ENCODE measurements at places on chromosomes 5 and 9.

DNA sequence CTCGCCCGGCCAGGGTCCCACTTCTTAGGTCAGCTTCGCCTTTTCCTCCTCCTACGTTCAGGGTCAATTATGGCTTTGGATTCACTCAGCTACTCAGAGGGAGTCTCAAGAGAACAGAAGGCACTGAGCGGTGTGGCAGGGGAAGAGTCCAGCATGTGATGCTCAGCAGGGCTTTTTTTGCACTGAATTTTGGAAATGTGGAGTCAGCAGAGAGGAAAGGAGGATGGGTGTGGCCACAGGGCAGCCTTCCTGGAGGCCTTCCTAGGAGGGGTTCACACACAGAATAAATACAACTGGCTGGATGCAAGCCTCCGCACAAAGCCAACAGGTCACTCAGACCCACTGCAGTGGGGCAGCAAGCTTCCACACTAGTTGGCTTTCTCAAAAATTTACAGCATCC, 4.8 kb downstream of the NAIF1 start:
- DNase-seq: no peak

DNA sequence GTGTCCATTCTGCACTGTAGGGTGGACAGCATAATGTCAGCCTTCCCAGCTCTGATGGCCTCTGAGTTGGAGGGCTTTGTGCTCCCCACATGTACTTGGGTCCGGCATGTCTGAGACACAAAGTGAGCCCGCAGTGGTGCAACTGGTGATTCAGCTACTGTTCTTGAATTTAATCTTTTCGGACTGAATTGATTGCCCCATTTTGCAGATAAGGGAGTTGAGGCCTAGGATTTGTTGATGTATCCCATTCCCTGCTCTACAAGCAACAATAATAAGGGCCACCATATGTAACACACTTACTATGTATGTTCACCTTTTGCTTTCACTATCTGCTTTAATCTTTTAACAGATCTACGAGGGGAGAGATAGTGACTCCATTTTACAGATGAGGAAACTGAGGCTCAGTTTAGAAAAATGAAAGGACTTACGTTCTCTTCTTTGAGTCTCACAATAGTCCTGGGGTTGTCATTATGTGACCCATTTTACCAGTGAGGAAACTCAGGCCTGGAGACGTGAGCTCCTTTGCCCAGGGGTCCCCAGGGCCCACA, 4.5 kb downstream of the GSN start:
- DNase-seq: no peak

- DNase-seq: no peak
These were observed 6.8 kb downstream of the AUH start for GRCh38 chr9:91354881-91355280.

DNA sequence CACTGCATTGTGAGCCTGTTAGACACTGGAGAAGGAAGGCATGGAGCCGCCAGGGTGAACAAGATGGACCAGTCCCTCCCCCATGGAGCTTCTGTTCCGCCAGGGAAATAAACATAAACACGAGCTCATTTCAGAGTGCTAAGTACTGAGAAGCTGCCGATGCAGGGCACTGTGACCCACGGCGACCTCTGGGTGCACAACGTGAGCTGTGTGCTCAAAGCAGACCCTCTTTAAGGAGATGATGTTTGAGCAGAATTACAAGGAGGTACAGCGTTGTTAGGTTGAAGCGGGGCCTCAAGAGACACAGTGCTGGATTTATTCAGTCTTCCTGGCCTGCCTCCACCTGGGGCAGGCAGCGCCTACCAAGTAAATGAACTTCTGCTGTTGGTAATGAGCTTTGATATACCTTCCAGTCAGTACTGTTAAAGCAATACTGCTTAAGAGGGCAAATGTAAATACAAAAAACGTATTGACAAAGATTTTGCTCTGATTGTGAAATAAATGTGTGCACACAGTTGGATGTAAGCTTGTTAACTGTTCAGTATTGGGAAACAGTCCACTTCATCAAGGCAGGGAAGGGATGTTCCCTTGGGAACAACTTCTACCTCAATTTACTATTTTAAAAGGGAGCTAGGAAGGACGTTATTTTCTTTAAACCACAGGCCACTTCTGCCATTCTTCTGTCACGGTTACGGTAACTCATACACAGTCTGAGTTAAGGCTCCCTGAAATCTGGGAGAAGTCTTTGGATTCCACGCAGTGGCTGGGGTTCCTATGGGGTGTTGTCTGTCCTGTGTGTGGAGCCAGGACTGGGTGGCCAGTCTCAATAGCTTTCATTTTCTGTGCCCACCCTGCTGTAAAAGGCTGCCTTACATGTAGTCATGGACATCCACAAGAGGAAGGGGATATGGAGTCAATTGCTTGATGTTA, 48.9 kb upstream of the DMRT1 start:
- no peak for DNase-seq

- DNase-seq: no peak
These were observed 65.0 kb downstream of the IRX2 start for GRCh38 chr5:2686321-2687124.

GRCh38 chr5:16812448-16812847, 123.6 kb downstream of the MYO10 start:
- no peak for DNase-seq

- no peak for DNase-seq
These were observed 162.1 kb upstream of the FST start for GRCh38 chr5:53318303-53318702.

GRCh38 chr9:94826644-94827410, 100.3 kb downstream of the AOPEP start:
- DNase-seq: no peak

DNA sequence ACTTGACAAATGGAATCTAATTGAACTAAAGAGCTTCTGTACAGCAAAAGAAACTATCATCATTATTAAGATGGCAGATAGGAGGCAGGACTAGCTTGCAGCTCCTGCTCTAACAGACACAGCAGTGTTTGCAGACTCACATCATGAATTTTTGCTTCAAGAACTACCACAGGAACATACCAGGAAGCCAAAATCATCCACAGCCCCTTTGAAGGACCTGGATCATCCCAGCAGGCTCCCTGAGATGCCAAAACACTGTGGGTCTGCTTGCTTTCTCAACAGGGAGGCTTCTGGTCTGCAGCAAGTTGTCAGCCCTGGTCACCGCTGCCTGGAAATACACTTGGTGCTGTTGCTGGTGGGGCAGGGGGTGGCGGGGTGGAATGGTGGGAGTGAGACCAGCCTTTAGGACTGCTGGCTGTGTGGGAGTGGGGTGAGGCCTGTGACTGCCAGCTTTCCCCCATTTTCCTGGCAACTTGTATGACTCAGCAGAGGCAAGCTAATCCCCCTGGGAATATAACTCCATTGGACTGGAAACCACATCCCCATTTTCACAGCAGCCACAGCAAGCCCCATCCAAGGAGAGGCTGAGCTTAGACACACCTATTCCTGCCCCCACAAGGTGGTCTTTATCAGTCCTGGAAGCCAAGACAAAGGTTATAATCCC, 533.8 kb upstream of the CYLC2 start:
- no peak for DNase-seq

- no peak for DNase-seq
These were observed 124.5 kb downstream of the BARX1 start for GRCh38 chr9:93830606-93831005.

DNA sequence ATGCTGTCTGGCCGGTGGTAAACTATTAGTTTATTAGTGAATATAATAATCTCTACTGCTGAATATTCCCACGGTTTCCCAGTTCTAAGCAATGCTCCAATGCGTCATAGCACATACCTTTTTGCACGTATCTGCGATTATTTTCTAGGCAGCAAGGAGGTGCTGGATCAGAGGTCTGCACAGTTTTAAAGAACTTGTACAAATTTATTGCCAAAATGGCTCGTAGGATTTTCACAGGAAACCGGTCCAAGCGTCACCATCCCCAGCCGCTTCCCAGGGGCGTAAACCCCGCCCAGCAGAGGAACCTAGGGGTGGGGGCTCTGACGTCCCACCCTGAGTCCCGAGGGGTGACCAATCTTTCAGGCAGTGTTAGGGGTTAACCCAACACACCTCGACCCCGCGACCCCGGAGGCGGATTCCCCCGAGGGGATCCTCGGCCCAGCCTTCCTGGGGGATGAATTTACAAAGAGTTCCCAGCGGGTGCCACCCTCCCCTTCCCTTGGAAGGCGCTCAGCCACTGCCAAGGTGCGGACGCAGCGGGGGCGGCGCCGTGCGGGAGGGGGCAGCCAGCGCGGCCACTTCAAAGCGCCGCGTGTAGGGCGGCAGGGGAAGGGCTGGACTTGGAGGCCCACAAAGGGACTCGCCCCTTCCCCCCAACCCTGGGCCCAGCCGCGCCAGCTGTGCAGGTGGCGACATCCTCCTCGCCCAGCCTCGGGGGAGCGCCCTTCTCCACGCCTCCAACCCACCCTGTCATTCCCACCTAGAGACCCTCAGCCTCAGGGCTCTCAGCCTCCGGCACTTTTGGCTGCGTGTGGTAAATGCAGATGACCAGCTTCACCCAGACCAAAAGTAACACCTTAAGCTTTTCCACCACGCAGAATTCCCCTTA, 43.5 kb upstream of the TCF7 start:
- DNase-seq: no peak

DNA sequence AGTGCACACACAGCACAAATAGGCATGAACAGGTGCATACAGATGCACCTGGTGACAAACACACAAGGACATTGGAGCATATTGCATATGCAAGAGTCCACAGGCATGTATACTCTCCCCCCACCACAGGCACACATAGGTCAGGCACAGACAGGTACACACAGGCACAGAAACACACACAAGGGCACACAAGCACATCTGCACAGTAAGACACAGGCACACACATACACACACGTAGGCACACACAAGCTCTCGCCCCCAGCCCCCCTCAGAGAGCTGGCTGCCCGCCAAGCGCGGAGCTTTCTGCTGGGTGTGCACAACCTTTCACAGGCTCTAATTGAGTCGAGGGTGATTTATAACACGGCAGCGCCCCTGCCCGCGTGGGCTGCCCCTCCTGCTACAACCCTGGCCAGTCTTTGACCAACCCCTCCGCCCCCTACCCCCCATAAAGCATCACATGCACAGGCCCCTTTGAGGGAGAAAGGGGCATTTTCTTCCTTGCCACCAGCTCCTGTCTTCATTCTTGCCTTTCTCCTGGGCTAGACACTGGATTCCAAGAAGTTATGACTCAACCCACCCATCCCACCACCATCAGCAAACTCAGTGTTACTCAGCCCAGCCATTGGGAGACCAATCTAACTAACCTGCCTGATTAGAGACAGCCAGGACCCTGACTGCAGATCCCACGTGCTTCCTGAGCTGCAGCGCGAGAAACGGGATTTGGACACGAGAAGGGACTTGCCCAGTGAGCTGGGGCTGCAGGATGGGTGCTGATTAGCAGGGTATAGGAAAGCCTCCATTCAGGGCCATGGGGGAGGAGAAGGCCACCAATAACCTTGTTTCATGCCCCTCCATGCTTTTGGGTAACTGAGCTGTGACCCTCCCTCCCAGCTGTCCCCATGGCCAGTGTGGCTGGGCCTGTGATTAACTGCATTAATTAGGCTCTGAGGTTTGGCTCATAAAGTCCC, 42.8 kb upstream of the PSD2 start:
- DNase-seq: no peak

- DNase-seq: no peak
These were observed 2.6 kb downstream of the LURAP1L start for GRCh38 chr9:12777121-12778022.

DNA sequence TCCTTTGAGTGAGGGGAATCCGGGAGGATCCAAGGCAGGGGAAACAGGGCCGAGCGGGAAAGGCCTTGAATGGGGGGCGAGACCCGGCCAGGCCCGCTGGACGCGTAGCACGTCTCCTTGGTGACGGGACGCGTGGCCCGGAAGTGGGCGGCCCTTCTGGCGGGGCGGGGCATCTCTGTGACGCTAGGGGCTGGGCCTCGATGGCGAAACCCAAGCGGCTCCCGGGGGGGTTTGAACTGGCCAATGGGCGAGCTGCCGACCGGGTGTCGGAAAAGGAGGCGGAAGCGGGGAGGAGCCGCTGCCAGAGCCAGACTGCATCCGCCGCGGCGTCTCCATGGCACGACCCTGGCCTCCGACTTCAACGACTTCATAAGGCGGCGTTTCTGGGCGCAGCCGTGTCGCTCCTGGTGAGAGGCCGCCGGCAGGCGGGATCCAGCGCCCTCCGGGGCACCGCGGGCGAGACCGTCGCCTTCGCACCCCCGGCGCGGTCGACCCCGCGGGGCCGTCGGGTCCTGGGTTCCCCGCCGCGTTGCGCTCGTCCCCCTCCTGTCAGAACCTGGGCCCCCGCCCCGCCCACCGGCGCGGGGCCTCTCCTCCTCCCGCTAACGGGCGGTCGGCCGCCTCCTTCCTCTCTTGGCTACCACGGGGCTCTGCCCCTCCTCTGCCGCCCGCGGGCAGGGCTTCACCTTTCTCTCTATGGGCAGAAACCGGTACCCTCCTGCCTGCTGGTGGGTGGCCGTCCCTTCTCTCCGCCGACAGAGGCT, at the start of gene ODF2:
Gene ODF2, plus strand, starts transcription at position 158 of the 764 bp plus-strand sequence. Its CDS starts 86 bp downstream, at position 244.
- peak; percentile 83 for DNase-seq

- DNase-seq: no peak
These were observed 203.2 kb downstream of the RAB3C start for GRCh38 chr5:58786035-58786434.

GRCh38 chr9:68904454-68904853, 109.5 kb downstream of the PRKACG start:
- DNase-seq: no peak

DNA sequence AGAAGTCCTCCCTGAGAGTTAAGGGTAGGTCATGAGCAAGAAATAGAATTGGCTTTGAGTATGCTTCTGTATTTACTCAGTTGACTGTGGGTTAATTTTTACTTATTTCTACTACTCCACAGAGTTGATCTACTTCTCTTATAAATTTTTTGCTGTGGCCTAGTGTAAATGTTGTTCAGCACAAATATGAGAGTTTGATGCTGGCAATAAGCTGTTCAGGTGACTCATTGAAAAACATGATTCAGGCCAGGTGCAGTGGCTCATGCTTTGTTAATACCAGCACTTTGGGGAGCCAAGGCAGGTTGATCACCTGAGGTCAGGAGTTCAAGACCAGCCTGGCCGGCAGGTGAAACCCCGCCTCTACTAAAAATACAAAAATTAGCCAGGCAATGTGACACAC, 4.5 kb upstream of the CDK7 start:
- no peak for DNase-seq

- no peak for DNase-seq
These were observed 12.3 kb downstream of the PCBD2 start for GRCh38 chr5:134917070-134917815.

DNA sequence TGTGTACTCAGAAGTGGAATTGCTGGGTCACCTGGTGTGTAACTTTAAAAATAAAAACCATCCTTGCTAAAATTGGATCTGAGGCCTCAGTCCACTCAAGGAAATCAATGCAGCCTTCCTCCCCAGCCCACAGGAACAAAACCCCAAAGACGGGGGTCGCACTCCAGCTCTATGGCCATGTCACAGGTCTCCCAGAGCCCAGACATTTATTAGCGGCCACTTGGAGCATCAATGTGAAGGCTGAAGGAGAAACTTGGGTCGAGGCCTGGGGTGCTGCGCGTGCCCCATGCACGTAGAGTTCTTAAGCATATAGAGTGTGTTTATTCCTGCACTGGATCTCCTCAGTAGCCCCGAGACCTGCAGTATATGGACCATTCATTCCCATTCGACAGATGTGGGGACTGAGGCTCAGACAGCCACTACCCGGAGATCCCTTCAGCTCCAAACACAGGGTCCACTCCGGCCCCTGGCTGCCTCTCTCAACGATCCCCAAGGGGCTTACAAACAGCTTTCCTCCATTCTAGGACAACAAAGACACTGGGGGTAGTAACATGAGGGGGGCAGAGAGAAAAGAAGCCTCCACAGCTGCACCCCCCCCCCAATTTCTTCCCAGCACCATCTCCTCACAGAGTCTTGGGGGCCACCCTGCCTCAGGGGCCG, 14.3 kb upstream of the OLFM1 start:
- no peak for DNase-seq

- no peak for DNase-seq
These were observed 80.6 kb upstream of the POU5F2 start for GRCh38 chr5:93821891-93822415.

- no peak for DNase-seq
These were observed 911.6 kb downstream of the EFNA5 start for GRCh38 chr5:106759152-106759551.
